Stimulated activated CD4-positive, alpha-beta T cell treated with anti-CD3 and anti-CD28 coated beads, Interleukin-4, amount 100 ng/mL, for 24 hours (primary cell): ENCODE measurements at places on chromosomes 16 and 17.

DNA sequence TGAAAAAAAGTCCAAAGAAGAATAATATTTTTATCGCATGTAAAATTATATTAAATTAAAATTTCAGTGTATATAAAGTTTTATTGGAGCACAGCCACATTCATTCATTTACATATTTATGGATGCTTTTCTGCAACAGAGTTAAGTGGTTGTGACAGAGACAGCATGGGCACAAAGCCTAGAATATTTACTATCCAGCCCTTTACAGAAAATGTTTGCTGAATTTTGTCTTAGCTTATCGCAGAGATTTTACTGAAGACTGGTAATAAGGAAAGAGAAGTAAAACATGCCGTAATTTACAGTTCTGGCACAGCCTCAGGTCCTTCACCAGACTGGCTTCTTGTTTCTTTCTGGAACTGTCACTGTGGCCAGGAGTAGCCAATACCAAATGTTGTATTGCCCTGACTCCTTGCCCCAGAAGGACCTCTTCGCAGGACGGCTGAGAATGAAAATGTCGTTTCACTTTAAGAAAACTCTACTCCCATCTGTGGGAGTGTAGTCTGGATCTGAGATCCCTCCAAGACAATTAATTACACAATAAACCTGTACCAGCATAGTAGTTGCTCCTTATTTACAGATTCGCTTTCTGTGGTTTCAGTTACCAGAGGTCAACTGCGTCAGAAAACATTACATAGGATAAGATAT, 94.9 kb upstream of the GOT2 start:
- DNase-seq: no peak

GRCh38 chr17:72976971-72977770, 115.3 kb downstream of the SLC39A11 start:
- DNase-seq: no peak

GRCh38 chr16:63890081-63890480, 1231.8 kb downstream of the CDH11 start:
- no peak for DNase-seq

- DNase-seq: no peak
Observed at GRCh38 chr16:73011926-73012325, 36.0 kb downstream of the ZFHX3 start.

DNA sequence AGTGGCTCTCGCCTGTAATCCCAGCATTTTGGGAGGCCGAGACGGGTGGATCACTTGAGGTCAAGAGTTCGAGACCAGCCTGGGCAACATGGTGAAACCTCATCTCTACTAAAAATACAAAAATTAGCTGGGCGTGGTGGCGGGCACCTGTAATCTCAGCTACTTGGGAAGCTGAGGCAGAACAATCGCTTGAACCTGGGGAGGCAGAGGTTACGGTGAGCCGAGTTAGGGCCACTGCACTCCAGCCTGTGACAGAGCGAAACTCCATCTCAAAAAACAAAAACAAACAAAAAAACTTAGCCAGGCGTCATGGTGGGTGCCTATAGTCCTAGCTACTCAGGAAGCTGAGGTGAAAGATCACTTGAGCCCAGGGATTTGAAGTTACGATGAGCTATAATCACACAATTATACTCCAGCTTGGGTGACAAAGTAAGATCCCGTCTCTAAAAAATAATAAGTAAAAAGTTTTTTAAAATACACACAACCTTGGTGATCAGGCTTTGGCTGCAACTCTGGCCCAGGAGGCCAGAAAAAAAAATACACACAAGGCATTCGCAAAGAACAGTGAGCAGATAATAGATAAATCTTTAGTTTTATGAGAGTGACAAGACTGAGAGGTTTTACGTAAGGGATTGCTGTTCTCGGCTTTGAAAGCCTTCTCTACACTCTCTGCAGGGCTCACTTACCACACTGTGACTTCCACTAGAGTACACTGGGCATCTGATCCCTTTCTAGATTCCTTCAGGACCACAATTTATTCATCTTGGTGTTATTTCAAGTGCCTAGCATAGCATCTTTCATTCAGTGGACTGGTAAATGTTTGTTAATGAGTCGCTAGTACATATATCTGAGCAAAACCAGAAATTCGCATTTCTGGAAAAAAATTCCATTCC, 5.9 kb downstream of the GSPT1 start:
- no peak for DNase-seq
